ENCODE measurements at places on chromosomes 6 and 20.
A peak's percentile ranks its signal among the peaks of the same experiment; 100 is the strongest.

- no peak for DNase-seq
Measured at GRCh38 chr20:57288651-57289277, 22.3 kb upstream of the BMP7 start.

GRCh38 chr20:56788041-56788670 lies 159.1 kb downstream of the TFAP2C start:
- peak; percentile 66 for DNase-seq

GRCh38 chr6:170435766-170436165 lies 117.3 kb downstream of the PSMB1 start:
- no peak for DNase-seq

GRCh38 chr6:163706500-163707087 lies 292.1 kb downstream of the QKI start:
- DNase-seq = no peak

DNA sequence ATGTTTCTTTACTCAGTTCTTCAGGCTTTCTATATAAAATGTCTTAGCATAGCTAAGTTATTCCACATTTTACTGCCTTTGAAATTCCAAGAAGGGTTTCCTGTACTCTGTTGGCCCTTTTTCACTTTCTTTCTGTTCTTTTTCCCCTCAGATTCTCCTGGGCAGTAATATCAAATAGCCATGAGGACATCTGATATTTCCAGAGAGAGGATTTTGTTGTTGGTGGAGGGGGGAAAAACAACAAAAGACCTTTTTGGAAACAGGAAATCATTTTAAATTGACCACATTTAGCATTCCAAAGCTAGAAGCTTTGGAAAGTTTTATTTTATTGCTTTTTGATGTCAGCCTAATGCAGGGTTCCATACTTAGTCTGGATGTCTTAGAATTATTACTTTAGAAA lies 445.4 kb downstream of the GJA1 start:
- DNase-seq = no peak

DNA sequence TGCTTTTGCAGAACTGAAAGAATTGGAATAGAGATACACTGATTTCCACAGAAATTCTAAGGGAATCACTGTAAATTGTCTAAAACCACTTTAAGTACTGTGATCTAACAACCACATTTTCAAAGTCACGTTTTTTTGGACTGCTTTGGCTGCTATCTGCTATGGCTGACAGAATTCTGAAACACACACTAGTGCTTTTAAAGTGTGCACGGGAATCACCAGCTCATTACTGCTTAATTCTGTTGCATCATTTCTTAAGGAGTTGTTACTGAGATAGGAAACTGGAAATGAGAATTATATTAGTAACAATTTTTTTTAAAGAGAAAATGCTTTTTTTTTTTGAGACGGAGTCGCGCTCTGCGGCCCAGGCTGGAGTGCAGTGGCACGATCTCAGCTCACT lies 716.5 kb upstream of the NRSN1 start:
- no peak for DNase-seq

- DNase-seq = no peak
Measured at GRCh38 chr20:11229772-11230171, 556.0 kb upstream of the JAG1 start.

DNA sequence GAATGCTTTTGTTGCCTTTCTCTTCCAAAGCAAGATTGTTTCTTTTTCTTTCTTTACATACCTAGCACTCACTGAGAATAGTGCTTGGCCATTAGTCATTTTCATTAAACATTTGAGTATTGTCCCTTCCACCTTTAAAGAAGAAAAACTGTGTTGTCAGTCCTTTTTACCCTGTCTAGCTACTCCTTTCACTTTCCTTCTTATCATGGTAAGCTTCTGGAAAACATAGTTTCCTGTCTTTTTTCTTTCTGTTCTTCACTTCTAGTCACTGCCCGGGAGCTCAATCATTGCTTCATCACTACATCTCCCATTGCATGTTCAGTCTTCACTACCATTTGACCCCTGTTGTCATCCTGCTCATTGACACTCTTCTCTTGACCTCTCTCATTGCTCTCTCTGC lies 12.1 kb downstream of the VAPB start:
- DNase-seq = no peak

DNA sequence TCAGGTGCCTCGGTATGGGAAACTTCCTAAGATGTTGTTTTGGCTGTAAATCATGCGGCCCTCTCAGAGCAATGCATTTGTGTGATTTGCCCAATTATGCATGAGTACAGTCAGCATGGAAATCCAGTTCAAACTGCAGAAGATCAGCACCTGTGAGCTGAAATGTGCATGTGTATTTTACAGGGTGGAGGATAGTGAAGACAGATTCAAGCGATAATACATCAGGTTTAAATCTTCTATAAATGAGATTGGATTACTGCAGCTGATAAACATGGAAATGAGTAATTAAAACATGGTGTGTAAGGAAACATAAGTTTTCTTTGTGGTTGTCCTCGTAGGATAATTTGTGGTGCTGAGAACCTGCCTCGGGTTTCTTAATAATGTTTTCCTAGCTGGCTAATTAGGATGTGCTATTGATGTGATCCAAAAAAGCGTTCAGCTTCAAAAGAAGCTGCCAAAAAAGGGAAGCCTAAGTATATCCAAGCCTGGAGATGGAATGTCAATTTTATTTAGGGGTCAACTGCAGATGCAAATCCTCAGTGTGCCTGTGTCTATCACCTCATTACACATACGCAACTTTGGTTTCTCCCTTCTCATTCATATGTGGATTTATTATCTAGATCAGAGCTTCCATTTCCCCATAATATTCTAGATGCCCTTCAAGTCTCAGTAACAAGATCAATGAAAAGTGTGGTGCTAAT lies 117.1 kb upstream of the CCDC28A start:
- no peak for DNase-seq

DNA sequence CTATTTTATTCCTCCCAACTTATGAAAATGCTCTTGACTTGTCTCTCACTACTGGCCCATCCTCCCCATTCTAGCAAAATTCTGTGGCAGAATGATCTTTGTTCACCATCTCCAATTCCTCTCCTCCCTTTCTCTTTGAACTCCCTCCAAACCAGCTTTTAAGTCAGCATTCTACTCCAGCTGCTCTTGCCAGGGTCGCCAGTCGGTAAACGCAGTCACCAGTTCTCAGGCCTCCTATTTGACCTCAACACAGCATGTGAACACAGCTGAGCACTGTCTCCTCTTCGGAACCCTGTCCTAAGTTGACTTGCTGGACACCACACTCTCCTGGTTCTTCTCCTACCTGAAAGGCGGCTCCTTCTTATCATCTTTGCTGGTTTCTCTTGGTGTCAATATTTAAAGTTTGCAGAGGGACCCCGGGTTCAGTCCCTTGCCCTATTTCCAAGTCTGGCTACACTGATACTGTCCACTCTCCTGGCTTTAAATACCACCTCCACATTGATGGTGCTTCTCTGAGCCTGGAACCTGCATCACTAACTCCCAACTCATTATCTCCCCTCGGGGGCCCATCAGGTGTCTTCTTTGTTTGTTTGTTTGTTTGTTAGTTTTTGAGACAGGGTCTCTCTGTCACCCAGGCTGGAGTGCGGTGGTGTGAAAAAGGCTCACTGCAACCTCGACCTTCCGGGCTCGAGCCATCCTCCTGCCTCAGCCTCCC lies 27.4 kb downstream of the GDAP1L1 start:
- no peak for DNase-seq

DNA sequence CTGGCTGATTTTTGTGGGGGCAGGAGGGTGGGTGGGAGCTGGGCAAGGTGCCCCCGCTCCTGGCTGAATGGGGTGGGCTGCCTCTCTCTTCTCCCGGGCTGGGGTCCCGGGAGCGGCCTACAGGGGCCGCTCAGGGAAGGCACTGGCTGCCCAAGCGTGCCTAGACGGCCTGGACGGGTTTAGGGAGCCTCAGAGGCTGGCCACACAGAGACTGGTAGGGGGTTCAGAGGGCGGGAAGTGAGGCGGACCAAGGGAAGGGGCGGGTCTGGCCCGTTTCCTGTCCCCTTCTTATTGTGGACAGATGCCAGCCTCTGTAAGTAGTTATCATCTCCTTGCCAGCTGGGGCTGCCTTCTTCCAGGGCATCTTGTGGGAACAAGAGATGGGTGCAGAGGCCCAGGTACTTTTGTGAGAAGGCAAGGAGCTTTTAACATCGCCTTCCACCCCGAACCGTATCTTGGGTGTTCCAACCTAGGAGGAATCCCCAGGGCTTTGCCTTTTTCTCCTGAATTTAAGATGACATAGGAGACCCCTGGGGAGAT lies 437 bp downstream of the CD40 start:
- DNase-seq = peak; percentile 52

DNA sequence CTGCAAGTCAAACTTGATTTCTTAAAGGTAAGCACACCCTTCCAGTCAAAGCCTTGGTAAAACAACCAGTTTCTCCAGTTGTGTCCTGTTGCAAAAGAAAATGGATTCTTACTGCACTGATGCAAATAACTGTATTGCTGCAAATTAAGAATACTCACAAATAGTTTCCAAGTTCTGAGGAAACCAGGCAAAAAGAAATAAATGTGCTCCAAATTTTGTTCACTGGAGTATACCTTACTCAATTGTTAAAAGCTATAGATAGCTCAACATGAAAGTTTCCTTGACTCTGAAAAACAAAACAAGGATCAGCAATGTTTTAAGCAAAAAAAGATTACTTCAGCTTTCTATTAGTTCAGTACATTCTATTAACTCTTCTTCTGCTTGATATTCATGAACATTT lies 75.2 kb downstream of the SLC16A10 start:
- DNase-seq = no peak

DNA sequence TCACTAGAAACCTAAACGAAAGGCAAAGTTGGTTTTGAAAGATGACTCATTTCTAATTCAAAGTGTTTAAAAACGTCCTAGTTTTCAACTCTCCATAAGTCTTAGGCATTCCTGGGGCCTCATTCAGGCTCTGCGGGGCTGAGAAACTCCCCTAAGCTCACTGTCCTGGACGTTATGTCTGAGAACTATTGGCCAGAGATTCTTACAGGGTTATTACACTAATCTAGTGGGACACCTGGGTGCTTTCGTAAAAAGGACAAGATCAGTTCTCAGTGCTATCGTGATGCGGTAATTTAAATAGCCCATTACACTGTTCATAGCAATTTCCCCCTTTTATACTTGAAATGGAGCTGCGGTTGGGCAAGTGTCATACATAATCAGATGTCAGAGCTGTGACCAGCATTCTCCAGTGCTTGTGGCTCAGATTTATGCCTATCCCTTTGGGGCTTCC lies 280.9 kb downstream of the QKI start:
- DNase-seq = no peak

- DNase-seq = no peak
Measured at GRCh38 chr6:12656906-12657305, 59.7 kb upstream of the PHACTR1 start.

- no peak for DNase-seq
Measured at GRCh38 chr6:21565431-21565830, 28.1 kb upstream of the SOX4 start.

- no peak for DNase-seq
Measured at GRCh38 chr6:107704347-107705013, 119.6 kb downstream of the SCML4 start.

- no peak for DNase-seq
Measured at GRCh38 chr6:168053086-168053956, 25.7 kb downstream of the FRMD1 start.

DNA sequence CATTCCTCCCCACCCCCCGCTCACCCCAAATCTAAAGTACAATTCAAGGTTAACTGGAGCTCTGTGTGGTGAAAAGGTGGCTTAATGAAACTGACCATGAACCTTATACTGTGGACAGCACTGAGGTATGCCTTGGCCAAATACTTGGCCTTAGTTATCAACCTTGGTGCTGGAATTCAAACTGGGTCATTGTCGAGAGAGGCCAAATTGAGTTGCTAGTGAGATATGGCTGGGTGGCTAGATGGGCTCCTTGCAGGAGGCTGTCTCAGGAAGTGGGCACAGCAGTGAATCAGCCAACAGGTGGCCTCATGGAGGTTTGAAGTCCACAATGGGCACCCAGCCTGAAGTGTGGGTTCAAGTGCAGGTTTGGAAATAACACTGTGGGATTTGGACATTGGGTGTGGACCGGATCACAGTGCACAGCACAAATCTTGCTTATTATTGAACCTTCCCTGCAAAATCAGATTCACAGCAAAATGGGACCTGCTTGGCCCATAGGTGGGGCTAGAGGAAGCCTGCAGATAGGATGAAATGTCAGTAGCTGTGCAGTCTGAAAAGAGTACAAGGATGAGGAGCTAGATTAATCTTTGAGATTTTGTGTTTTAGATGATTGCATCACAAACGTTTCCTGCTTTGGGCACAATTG lies 5.6 kb upstream of the BTBD3 start:
- DNase-seq = no peak

DNA sequence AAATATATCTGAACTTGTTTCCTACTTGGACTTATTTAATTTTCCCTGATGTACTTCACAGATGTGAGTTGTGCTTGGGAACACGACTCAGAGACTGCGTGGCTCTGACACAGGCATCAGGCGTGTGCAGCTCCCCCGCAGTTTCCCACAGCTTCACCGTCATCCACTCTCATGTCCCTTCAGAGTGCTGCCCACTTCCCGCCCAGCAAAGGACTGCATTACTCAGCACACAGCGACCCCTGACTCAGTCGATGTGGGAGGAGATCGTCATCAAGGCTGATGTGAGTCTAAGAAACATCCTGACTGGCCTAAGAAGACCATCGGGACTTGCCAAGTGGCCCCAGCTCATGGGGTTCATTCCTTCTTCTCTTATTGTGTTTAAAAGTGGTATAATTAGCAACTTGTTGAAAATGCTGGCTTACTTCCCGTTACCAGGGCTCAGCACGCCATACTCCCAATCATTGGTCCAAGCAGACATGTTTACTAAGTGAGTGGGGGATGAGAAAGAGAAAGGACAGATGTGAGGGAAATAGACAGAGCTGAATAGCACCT lies 539.4 kb upstream of the JARID2 start:
- peak; percentile 49 for DNase-seq

DNA sequence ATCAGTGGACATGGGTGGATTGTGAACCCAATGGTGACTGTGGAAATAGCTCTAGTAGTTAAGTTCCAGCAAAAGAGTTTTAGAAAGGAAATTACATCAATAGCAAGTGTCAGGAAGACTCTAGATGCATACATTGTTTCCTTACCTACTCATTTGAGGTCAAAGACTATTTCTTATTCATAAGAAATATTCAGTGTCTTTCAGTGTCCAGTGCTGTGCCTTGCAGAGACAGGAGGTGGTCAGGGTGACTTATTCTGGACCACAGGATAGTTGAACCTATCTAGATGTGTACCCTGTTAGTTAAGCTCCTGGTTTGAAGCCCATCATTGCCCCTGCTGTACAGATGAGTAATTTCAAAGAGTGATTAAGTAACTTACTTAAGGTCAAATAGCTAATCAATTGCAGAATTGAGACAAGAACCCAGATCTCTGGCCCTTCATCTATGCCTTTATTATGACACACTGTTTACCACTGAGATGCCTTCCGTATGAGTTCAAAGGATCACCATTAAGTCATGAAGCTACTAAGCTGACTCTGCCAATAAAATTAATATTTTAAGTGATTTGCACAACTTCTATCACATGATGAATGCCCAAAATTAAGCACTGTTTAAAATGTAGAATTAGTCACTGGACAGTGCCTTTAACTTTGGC lies 136.1 kb downstream of the PDSS2 start:
- no peak for DNase-seq

DNA sequence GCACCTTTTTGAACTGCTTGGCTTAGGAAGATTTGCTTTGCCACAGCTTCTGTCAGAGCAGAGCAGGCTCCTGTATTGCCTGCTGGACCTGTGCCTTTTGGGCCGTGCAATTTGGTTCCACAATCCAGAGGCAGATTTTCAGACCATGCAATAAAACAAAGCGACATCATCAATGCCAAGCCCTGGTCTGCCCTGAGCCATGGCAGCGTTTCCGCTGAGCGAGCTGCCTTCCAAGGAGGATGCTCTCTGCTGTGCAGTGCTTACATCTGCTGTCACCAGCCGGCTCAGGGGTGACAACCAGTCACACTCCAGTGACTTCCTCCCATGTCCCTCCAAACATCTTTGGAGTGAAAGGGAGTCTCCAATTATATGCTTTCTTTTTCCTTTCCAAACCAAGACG lies 282.2 kb downstream of the CDH26 start:
- DNase-seq = no peak
